ENCODE measurements at places on chromosomes 3 and 15.

DNA sequence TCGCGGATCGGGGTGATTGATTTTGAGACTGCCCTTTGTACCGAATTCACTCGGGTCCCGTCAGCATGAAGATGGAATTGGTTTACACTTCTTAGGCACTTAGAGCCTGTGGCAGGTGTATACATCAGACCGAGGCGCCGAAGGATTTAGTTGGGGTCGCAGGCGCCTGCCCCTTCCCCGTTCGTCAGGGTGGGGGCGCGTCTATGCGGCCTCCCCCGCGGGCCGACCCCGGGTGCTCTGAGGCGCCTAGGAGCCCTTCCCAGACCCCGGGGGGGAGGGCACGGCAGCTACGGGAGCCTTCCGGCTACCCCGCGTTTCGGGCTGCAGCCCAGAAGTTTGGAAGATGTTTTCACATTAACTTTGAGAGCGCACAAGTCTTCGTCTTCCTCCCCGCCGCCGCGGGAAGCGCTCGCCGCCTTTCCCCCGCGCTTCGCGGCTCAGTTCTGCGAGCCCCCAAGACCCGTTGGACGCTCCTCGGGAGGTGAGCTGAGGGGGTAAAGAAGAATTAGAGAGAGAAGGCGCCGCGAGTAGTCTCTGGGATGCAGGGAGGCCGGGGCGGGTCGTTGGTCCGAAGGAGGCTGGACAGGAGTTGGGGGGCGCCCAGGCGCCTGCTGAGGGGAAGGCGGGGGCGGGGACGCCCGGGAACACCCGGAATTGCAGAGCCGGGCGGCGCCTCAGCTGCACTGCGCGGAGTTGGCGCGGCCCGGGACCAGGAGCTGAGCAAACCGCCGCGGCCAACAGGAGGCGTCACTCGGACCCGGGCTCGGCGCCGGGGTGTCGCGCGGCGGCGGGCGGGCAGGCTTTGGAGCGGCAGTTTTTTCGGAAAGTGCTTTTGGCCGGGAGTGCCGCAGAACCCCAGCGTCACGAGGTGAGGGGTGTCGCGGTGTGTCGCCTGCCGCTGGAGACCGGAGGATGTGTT lies 780 bp downstream of the TIPARP start:
- DNase-seq: peak; percentile 51

DNA sequence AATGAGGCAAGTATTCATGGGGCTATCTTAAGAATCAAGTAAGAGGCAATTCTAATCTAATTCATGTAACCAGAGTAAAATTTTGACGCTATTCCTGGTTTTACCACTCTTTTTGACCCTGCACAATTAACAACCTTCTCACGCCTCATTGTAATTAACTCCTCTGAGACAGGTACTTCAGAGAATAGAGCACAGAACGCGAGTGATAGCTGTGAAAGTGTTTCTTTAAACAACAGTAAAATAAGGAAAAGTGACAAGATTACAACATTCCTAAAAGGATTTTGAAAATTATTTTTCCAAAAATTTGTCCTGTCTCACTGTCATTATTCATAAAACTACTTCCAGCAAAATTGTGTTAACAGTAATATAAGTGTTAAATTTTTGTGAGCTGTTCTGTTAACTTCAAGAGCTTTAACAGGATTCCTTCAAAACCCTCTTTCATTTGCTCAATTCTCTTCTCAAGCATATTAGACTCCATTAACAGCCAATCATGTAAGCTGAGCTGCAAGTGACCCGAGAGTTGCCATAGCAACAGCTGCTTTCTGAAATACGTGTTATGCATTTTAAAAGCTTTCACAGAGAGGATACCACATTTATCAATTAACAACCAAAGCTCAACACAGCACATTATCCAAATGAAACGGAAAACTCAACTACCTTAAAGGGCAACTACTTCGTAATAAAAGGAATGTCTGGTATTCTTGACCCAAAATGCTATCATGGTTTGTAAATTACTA lies 93.1 kb downstream of the STAG1 start:
- DNase-seq: peak; percentile 63

GRCh38 chr3:121661376-121661775 lies 673 bp upstream of the HCLS1 start:
- no peak for DNase-seq

- DNase-seq: no peak
Measured at GRCh38 chr3:13107661-13108060, 34.4 kb upstream of the IQSEC1 start.

DNA sequence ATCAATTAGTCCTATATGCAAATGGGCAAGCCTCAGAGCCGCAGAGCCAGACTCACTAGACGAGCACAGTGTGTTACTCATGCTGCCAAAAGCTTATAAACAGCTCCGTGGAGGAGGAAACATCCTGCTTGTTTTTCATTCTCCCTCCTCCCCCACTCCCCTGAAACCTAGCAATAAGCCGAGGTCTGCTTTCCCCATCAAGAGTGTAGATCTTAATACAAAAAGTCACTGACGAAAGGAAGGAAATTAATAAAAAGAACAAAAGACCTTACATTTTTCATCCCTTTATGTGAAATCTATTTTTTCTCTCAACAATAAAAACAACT lies 88.5 kb downstream of the XXYLT1 start:
- DNase-seq: peak; percentile 82

GRCh38 chr3:4413467-4413866 lies 53.6 kb downstream of the SUMF1 start:
- peak; percentile 48 for DNase-seq

DNA sequence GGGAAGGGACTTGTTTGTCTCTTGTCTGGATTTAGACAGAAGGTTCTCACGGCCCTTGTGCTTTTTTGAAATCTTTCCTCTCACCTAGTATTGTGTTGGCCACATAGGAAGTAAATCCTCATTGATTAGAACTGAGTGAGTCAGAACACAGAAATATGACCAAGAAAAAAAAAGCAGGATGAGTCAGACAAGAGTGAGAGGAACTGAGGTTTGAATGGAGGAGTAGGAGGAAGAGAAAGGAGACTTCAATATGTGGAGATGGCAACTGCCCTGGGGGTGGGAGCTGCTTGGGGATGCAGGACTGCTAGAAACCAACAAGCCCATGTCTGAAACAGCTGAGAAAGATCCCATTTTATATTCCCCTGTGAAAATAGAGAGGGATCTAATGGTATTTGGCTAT lies 194.1 kb upstream of the ZBTB20 start:
- peak; percentile 82 for DNase-seq

DNA sequence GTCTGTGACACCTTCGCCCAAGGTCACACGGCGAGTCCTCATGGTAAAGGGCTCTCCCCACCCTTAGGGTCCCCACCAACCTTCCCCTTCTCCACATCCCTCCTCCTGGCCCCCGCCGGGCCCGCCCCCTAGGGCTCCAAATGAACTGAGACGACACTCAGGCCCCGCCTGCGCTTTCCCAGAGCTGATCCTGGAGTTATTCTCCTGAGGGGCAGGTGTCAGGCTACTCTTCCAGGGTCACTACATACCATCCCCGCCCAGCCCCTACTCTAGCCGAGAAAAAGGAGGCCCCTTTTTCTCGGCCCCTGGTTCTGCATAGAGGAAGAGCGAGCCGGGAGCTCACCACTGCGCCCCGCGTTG lies 292 bp downstream of the USP4 start:
- no peak for DNase-seq

- no peak for DNase-seq
Measured at GRCh38 chr3:173762501-173762900, 365.0 kb downstream of the NLGN1 start.

- DNase-seq: no peak
Measured at GRCh38 chr3:42730706-42731420, 28.3 kb upstream of the HHATL start.

- no peak for DNase-seq
Measured at GRCh38 chr3:43627360-43627759, 5.5 kb upstream of the ANO10 start.

GRCh38 chr3:458653-459310 lies 262.2 kb downstream of the CHL1 start:
- no peak for DNase-seq

GRCh38 chr3:157104928-157105652 lies 54.9 kb downstream of the CCNL1 start:
- DNase-seq: no peak

DNA sequence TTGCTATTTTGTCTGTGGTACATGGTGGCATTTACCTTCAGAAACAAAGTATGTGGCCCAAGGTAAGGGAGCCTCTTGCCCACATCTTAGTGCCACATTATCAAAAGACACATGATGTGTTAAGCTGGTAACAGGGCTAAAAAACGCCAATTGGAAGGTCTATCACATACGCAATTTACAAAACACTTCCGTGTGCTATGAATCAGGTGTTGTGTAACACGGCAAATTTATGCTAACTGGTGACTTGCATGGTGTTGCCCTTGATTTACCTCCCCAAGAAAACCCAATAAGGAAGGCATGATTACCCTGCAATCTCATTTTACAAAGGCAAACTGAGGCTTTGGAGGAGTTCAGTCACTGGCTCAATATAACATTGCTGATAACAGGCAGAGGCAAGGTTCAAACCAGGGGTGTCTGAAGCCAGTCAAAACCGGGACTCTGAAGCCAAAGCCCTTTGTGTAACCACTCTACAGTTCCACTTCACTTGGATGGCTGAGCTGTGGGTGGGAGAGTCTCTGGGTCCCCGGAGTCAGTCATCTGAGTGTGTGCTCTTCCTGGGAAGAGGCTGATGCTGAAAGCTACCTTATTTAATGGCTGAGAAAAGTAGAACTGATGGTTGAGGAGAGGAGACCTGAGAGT lies 103.9 kb upstream of the BCL6 start:
- DNase-seq: no peak

DNA sequence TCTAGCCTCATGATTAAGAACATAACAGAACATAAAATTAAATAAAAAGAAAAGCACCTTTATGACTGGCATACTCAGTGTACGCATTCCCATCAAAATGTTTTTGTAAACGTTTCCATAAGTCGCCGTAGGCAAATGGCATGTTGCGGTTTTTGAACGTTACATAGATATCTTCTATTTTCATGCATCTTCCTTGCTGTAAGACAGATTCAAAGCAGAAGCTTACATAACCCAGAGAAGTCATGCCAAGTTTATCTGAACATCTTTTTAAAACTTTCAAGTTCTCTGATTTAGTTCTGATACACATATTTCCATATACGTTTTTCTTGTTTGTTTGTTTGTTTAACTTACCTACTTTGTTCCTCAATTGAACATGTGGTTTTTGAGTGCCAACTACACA lies 388.6 kb downstream of the GABRG3 start:
- DNase-seq: no peak

- DNase-seq: peak; percentile 70
Measured at GRCh38 chr3:192816351-192816750, 89.0 kb upstream of the FGF12 start.

DNA sequence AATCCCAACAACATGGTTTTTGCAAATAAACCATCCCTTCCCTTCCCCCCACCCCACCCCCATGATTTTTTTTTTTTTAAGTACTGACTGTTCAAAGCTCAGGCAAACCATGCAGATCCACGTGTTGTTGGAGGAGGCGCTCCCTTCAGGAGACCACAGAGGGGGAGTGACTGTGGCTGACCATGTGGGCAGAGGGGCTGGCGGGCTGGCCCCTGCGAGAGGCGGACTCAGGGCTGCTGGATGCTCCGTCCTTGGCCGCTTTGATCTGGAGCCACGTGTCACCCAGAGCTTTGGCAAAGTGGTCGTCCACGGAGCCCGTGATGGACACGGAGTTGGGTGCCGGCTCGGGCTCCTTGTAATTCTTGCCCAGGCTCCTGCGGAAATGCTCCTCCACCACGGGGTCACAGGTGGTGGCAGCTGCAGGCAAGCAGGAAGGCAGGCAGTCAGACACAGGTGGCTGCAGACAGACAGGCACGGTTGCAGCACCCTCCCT lies 85.3 kb downstream of the VGLL4 start:
- no peak for DNase-seq

GRCh38 chr15:69119683-69120395 lies 40.6 kb upstream of the GLCE start:
- DNase-seq: no peak

DNA sequence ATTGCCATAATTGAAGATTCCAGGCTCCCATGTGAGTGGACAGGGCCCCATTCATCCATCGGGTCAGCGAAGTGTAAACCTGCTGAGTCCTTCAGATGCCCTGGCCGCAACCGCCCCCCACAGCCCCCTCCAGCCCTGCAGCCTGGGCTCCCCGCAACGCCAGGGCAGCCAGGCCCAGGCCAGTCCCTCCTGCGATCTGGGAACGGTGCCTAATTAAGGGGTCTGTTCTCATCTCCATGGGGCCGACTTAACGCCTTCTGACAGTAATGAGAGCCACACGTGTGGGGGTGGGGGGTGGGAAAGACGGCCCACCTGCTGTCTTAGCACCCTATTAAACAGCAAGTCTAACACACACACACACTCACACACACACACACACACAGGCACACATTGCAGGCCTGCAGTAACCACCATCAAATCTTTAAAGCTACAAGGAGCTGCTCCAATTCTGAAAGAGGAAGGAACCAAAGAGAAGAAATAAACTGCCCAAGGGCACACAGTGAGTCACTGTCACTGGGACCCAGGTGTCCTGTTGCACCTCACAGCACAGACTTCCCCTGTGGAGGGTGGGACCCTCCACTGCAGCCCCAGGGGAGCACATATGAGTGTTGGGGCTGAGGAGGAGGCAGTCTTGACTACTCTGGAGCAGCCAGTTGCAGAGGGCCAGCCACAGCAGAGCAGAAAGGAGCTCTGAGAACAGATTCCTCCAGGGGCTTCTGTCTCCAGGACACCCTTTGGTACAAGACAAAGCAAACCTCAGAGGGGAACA lies 31.8 kb upstream of the HES1 start:
- no peak for DNase-seq

GRCh38 chr3:142633073-142633472 lies 36.9 kb downstream of the PLS1 start:
- DNase-seq: no peak
